ENCODE measurements at places on chromosomes 1 and 21.

DNA sequence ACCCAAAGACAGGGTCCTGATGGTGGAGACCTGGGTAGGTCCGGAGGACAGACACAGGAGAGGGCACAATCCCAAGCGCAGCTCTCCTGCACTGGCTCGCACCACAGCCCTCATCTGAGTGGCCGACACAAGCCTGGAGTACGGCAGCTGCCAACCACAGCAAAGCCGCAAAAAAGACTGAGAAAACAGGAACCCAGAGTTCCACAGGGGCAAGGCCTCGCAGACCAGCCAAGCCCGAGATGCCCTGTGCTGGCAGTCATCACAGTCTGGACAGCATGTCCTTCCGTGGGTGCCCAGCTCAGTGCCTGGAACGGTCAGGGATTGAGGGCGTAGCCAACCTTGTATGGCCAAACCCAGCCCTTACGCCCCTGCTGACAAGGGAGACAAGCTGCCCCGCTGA, 11.4 kb downstream of the ZBTB48 start:
- DNase-seq, result no peak

DNA sequence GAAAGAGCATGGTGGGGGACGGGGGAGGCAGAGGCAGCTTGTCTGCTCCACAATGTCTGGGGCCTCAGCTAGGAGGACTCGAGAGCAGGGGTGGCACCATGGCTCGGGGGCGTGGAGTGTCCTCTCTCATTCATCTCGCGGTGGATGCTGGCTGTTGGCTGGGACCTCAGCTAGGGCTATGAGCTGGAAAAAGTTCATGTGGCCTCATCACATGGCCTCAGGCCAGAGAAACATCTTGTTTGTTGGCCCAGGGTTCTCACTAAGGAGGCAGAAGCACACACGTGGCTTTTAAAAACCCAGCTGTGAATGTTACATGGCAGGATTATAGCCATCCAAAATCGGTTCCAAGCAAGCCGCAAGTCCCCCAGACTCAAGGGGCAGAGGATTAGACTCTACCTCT, 6.2 kb upstream of the CENPS start:
- no peak for DNase-seq

DNA sequence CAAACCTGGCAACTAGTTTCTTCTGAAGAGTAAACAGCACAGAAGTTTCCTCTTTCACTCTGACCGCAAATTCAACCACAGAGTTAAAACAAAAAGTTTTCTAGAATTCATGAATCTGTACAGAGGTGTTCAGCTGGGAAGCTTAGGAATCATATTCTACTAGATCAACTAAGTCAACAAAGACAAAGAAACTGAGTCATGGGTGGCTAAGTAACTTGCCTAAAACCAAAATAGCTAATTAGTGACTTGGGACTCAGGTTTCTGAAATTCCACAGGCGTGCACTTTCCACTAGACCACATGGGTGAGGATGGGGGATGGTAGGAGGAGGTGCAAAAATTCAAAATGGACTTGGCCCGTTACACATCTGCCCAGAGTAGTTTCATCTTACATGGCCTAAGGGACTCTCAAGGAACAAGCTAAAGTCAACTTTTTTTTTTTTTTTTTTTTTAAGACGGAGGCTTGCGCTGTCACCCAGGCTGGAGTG, 25.8 kb downstream of the PTPN14 start:
- no peak for DNase-seq

GRCh38 chr1:184556665-184557064, 169.8 kb downstream of the C1orf21 start:
- no peak for DNase-seq

GRCh38 chr1:184905601-184906322, 68.5 kb downstream of the NIBAN1 start:
- no peak for DNase-seq

- no peak for DNase-seq
These were observed 11.0 kb upstream of the LDLRAD2 start for GRCh38 chr1:21801100-21801499.
